ENCODE measurements at places on chromosomes 7 and 10. TPM values are rescaled to one million over a fixed set of nuclear protein-coding genes. Genes with fewer than 3 reads are reported as not detected.

GRCh38 chr10:69786791-69787190, 14.9 kb upstream of the COL13A1 start:
- peaks cover 14% of the 10 kb centered on the region for H3K27me3 ChIP-seq
- no peaks in the 10 kb centered on the region for H3K36me3 ChIP-seq
- no peak overlapping the region for H3K4me3 ChIP-seq
- H3K4me1 ChIP-seq: no peaks in the 10 kb centered on the region
- no peak overlapping the region for H3K27ac ChIP-seq
- DNase-seq: peak; percentile 74

- H3K27ac ChIP-seq: no peak overlapping the region
- DNase-seq: peak; percentile 67
- H3K4me3 ChIP-seq: no peak overlapping the region
These were observed 34.6 kb upstream of the TPST1 start for GRCh38 chr7:66170309-66171231.

- no peaks in the 10 kb centered on the region for H3K27me3 ChIP-seq
- no peak overlapping the region for H3K27ac ChIP-seq
- H3K36me3 ChIP-seq: peaks cover 32% of the 10 kb centered on the region
- DNase-seq: no peak
These were observed 6.4 kb downstream of the TUBGCP2 start for GRCh38 chr10:133302230-133302629.

DNA sequence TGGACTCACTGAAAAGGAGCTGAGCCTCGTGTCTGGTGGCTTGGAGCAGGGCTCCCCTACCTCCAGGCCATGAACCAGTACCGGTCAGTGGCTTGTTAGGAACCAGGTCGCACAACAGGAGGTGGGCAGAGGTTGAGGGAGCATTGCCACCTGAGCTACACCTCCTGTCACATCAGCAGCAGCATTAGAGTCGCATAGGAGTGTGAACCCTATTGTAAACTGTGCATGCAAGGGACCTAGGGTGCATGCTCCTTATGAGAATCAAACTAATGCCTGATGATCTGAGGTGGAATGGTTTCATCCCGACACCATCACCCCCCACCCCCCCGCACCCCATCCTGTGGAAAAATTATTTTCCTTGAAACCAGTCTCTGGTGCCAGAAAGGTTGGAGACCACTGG, 50.4 kb downstream of the TSPAN15 start:
- H3K4me3 ChIP-seq: no peak overlapping the region
- H3K27ac ChIP-seq: no peak overlapping the region
- peaks cover 14% of the 10 kb centered on the region for H3K36me3 ChIP-seq
- DNase-seq: no peak
- H3K4me1 ChIP-seq: peaks cover 16% of the 10 kb centered on the region
- H3K27me3 ChIP-seq: no peaks in the 10 kb centered on the region

DNA sequence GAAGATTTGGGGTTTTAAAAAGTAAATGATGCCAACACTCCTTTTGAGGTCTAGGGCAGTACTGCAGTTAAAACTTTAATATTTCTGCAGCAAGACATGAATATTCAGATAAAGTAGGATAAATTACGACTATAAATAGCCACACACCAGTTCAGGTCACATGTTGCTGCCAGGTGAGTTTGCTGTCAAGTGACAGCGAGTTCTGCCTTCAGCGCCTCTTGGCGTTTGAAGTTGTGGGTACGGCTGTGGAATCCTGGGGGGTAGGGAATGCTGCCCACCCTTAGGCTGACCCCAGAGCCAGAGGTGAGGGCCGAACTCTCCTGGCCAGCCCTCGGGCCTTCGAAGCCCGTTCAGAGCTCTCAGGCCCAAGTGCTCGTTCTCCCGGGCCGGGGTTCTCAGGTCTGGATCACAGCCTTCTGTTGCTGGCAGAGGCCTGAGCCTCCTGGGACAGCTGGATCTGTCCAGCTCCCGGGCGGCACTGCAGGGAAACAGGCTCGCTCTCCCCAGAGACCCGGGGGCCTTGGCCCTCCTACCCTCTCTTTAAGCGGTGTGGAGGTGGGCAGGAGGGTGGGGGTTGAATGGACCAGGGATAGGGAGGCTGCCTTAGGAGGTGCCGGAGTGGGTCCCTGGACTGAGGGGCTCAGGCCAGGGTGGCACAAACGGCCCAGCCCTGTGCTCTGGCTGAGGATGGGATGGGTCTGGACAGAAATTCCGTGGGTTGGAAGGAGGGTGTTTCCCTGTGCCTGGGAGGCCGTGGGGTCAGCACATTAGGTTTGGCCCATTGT, 5.4 kb downstream of the BRI3 start:
- no peaks in the 10 kb centered on the region for H3K27me3 ChIP-seq
- peak overlapping the region; percentile 75 for H3K27ac ChIP-seq
- peaks cover 39% of the 10 kb centered on the region for H3K4me1 ChIP-seq
- H3K4me3 ChIP-seq: no peak overlapping the region
- H3K36me3 ChIP-seq: no peaks in the 10 kb centered on the region

DNA sequence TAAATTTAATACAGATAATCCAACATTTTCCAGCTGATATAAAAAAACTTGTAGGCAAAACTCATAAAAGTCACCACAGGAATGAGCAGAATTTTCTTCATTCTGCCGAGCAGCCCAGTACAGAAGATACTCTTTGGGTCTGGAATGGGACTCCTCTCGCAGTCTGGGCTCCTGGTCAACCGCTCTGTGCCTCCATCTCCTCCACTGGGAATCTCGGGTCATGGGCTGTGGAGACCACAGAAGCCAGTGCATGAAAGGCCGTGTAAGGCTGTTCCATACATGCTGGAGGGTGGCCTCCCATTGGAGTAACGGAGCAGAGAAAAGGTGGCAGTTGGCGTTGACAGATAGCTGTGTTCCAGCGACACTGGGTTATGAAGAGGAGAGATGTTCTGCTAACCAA, 616.4 kb upstream of the MGMT start:
- no peaks in the 10 kb centered on the region for H3K4me1 ChIP-seq
- no peaks in the 10 kb centered on the region for H3K27me3 ChIP-seq
- H3K27ac ChIP-seq: no peak overlapping the region
- no peak for DNase-seq
- no peaks in the 10 kb centered on the region for H3K36me3 ChIP-seq
- H3K4me3 ChIP-seq: no peak overlapping the region

GRCh38 chr7:148729984-148730733, 31.5 kb downstream of the CUL1 start:
- DNase-seq: no peak
- H3K27ac ChIP-seq: no peak overlapping the region
- no peaks in the 10 kb centered on the region for H3K27me3 ChIP-seq
- H3K4me3 ChIP-seq: no peak overlapping the region

ELOVL3 gene
- not detected for total RNA-seq

BET1 gene
- 22.7 TPM for total RNA-seq
